Fibroblast of skin of right biceps (primary cell): ENCODE measurements at places on chromosomes 4 and X.

DNA sequence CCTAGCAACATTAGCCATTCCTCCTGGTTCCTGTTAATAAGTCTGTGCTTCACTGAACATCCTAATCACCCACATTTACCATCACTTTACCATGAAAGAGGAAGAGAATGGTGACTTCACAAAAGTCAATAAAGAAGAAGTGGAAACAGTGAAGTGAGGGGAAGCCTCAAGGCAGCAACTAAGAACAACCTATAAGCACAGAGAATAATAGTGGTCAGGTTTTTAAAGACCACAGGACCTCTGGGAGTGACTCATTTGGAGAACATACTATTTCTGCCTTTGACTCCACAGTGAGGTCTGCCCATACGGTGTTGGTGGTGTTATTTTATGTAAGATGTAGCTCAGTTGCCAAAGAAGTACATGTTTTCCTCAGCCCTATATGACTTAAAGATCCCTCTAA lies 86.0 kb upstream of the TET2 start:
- peak; percentile 44 for DNase-seq

GRCh38 chrX:93346309-93346708 lies 327.1 kb downstream of the NAP1L3 start:
- no peak for DNase-seq

DNA sequence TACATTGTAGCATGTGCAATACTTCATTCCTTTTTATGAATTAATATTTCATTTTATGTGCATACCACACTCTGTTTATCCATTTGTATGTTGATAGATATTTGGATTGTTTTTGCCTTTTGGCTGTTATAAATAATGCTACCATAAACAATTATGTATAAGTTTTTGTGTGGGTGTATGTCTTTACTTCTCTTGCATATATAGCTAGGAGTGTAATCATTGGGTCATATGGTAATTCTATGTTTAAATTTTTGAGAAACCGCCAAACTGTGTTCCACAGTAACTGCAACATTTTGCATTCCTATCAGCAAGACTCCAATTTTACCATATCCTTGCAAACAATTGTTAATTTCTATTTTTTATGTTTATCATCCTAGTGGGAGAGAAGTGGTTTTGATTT lies 3.1 kb upstream of the TCEAL5 start:
- DNase-seq, result no peak

GRCh38 chrX:34768290-34768689 lies 111.2 kb upstream of the TMEM47 start:
- DNase-seq, result no peak

- peak; percentile 17 for DNase-seq
These were observed 137.4 kb upstream of the GUCY1A1 start for GRCh38 chr4:155529272-155529671.

GRCh38 chr4:23614284-23614892 lies 275.5 kb downstream of the PPARGC1A start:
- DNase-seq, result peak; percentile 23

- DNase-seq, result no peak
These were observed 9.8 kb downstream of the GUCY1A1 start for GRCh38 chr4:155676430-155676825.

DNA sequence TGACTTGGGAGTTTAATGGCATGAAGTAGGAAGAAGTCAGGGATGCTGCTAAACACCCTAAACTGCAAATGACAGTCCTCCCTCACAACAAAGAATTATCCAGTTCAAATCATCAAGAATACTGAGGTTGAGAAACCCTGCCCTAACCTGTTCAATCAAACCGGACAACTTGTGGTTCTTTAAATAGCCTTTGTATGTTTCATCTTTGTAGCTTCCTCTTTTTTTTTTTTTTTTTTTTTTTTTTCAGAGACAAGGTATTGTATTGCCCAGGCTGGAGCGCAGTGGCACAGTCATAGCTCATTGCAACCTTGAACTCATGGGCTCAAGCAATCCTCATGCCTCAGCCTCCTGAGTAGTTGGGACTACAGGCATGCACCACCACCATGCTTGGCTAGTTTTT lies 52.5 kb upstream of the TTC29 start:
- DNase-seq, result no peak

GRCh38 chrX:107000013-107000515 lies at the start of gene MORC4:
Gene MORC4, minus strand, starts transcription at chrX:107000212. Its CDS starts 243 bp downstream, at chrX:106999969.
- DNase-seq, result peak; percentile 80

GRCh38 chr4:42945874-42946273 lies 53.4 kb downstream of the GRXCR1 start:
- no peak for DNase-seq

DNA sequence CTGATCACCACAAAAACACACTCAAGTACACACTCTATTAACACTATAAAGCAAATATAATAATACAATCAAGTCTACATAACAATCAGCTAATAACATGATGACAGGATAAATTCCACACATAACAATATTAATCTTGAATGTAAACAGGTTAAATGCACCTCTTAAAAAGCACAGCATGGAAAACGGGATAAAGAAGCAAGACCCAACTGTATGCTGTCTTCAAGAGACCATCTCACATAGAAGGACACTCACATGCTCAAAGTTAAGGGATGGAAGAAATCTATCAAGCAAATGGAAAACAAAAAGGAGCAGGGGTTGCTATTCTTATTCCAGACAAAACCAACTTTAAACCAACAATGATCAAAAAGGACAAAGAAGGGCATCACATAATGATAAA lies 28.1 kb downstream of the CBR4 start:
- no peak for DNase-seq

- peak; percentile 60 for DNase-seq
These were observed 55.0 kb upstream of the PRDM5 start for GRCh38 chr4:120977435-120977997.

- DNase-seq, result no peak
These were observed 20.0 kb downstream of the PHOX2B start for GRCh38 chr4:41728573-41728913.

GRCh38 chr4:62135565-62136156 lies 935.5 kb downstream of the ADGRL3 start:
- peak; percentile 57 for DNase-seq

- no peak for DNase-seq
These were observed 87.1 kb downstream of the DHX15 start for GRCh38 chr4:24497221-24497620.

- DNase-seq, result peak; percentile 45
These were observed 69.4 kb downstream of the NSG1 start for GRCh38 chr4:4456351-4456750.

GRCh38 chr4:139221687-139222086 lies 44.7 kb upstream of the ELF2 start:
- DNase-seq, result no peak

DNA sequence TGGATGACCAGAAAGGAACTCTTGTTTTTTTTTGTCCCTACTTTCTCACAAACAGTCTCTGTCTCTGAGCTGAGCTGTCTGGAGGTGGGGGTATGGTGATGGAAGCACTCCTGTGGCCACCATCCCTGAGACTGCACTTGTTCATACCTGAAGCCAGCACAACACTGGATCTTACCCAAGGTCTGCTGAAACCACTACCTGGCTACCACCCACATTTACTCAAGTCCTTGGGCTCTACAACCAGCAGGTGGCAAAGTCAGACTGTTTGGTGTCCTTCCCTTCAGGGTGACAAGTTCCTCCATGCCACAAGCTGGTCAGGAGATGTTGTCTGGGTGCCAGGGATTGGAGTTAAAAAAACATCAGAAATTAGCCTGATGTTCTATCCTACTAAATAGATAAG lies 89.7 kb downstream of the NEXMIF start:
- no peak for DNase-seq

DNA sequence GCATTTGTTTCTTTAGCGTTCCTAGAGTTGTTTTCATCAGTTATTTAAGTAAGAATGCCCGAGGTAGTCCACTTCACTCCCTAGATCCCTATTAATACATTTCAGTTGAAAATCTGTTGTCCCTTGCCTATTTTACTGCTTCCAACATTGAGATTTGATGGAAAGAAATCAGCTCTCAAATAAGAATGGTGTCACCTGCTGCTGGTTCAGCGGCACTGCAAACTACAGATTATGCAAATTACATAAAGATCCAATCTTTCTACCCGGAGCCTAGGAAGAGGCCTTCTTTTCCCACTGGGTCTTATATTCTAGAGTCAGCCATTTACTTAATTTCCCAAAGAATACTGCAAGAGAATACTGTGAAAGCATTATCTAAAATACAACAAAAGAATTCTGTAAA lies 597.6 kb upstream of the MAGEB2 start:
- DNase-seq, result no peak
